Activated T-helper 1 cell treated with anti-CD3 and anti-CD28 coated beads, Interleukin-2, amount 50 U/mL, for 16 hours (primary cell): ENCODE measurements at places on chromosomes 2 and 18.

DNA sequence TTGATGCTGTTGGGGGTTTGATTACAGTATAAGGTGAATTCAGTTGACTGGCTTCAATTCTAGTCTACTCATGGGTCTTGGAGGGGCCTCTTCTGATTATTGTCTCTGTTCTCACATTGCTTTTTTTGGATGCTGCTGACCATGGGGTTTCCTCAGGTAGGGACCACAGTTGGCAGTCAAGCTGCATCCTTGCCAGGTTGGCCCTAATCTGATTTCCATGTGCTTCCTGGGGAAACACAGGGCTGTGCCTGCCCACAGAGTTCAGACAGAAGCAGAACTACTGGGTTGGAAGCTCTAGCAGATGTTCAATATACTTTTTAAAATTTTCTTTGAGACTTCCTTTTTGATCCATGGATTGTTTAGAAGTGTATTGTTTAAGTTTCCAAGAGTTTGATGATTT, 227.3 kb downstream of the XIRP2 start:
- DNase-seq: no peak

- DNase-seq: no peak
Observed at GRCh38 chr2:3377279-3377611, 373 bp downstream of the EIPR1 start.

- DNase-seq: no peak
Observed at GRCh38 chr18:55236150-55236931, 277.1 kb upstream of the CCDC68 start.

DNA sequence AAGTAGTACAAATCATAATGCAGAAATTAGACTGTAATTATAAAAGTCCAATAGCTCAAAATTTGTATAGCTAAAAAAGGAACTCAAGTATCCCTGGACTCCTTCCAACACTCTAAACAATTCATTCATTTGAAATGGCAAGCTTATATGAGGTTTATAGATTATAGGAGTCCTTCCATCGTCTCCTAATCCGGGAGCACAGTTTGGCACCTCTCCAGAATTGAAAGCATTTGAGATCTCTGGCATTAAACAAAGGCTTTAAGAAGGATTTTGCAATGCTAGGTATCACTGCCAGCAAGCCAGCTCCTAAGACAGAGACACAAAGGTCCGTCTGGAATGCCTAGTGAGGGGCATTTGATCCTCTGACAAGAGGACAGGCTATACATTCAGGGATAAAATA, 90.9 kb downstream of the ACVR1 start:
- no peak for DNase-seq

- no peak for DNase-seq
Observed at GRCh38 chr2:165660361-165660760, 133.7 kb downstream of the GALNT3 start.

GRCh38 chr2:138829326-138829919, 49.2 kb upstream of the NXPH2 start:
- no peak for DNase-seq
